ENCODE measurements at places on chromosomes 13 and 19. TPM values are rescaled to one million over a fixed set of nuclear protein-coding genes. Genes with fewer than 3 reads are reported as not detected.

Gene PSG6
- total RNA-seq = not detected

Gene LRG1
- 0.69 TPM for total RNA-seq

Gene BRME1
- 7.9 TPM for total RNA-seq

Gene ZNF763
- not detected for total RNA-seq

Gene SIGLEC12
- not detected for total RNA-seq

Gene RASIP1
- total RNA-seq = 0.17 TPM

Gene HPN
- not detected for total RNA-seq

Gene UBE2L5
- not detected for total RNA-seq

Gene PNMA8A
- total RNA-seq = 4.6 TPM

Gene RNF17
- total RNA-seq = not detected

Gene GPR183
- total RNA-seq = 0.06 TPM

Gene ZNF681
- total RNA-seq = 2.2 TPM

Gene GPR4
- total RNA-seq = not detected

Gene SLC25A41
- total RNA-seq = not detected

Gene GIPC3
- not detected for total RNA-seq

Gene PCDH8
- total RNA-seq = 1.3 TPM

All from Daoy (cell line).